HFFc6 (cell line): ENCODE measurements at places on chromosomes 7 and 10. TPM values are rescaled to one million over a fixed set of nuclear protein-coding genes. Genes with fewer than 3 reads are reported as not detected.

DNA sequence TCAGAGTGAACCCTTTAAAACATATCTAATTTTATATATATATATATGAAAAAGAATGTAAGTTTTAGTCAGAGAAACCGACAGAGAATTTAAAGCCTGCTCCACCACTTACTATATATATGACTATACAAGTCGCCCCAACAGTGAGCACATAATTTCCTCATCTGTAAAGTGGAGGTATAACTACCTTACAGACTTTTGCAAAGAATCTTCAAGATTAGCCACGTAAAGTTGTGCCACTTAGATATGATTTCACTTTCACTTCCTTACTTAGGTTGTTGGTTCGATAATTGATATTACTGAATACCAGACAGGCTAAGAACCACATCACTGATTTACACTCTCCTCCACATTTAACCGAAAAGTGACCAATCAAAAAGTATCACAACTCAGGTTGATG, 94.7 kb downstream of the PDE1C start:
- no peak for DNase-seq
- H3K27me3 ChIP-seq: peaks cover 5% of the 10 kb centered on the region; the same call in 1 of the 2 replicates
- H3K27ac ChIP-seq: no peak overlapping the region
- H3K4me1 ChIP-seq: no peaks in the 10 kb centered on the region

- H3K36me3 ChIP-seq: no peaks in the 10 kb centered on the region
- H3K27me3 ChIP-seq: peaks cover 4% of the 10 kb centered on the region
- H3K27ac ChIP-seq: peak overlapping the region; percentile 92
- peaks cover 31% of the 10 kb centered on the region for H3K4me1 ChIP-seq
These were observed 738 bp downstream of the VPS26A start for GRCh38 chr10:69124563-69125268.

DNA sequence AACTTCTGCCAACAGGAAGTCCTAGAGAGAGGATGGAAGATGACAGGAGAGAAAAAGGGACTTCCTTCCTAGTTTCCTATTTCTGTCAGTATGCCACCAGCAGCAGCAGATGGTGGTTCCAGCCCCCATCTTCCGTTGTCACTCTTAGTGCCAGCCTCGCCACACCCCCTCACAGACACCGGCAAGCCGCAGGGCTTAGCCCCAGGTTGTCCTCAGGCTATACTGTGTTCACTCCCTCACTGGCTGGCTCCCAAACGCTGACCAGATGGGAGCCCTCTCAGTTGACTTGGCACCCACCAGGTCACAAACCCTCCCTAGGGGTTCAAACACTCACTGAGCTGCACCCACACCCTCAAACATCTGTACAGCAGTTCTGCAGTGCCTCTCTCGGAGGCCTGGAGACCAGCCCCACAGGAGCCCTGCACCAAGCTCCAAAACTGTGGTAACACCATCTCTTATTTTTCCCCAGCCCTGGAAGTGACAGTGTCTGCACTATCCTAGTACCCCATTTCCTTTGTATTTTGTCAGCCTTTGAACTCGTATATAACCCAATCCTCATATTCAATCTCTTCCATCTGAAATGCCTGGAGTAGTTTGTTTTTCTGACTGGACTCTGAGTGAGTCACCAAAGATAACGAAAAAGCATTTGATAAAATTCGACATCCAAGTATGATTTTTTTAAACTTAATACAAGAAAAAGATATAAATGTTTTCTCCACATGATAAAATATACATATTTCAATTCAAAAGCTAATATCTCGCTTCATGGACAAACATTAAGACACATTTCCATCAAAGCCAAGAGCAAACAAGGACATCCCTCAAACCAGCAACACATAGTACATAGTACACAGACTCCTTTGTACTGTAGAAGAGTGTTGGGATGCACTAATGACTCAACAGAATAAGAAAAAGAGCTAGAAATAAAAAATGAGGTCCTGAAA, 34.5 kb downstream of the SMURF1 start:
- H3K4me3 ChIP-seq: peak overlapping the region; percentile 74
- peak; percentile 31 for DNase-seq
- peaks cover 88% of the 10 kb centered on the region for H3K4me1 ChIP-seq
- H3K36me3 ChIP-seq: peaks cover 9% of the 10 kb centered on the region; the same call in 1 of the 2 replicates
- H3K27ac ChIP-seq: peak overlapping the region; percentile 79

- H3K27ac ChIP-seq: no peak overlapping the region
- H3K4me1 ChIP-seq: peaks cover 46% of the 10 kb centered on the region
- H3K36me3 ChIP-seq: peaks cover 11% of the 10 kb centered on the region
- 0 out of 2 replicates have a peak, but pooled peaks cover 2% of the 10 kb centered on the region for H3K27me3 ChIP-seq
- H3K4me3 ChIP-seq: no peak overlapping the region
These were observed 40.2 kb downstream of the ARHGAP12 start for GRCh38 chr10:31888442-31888841.

DNA sequence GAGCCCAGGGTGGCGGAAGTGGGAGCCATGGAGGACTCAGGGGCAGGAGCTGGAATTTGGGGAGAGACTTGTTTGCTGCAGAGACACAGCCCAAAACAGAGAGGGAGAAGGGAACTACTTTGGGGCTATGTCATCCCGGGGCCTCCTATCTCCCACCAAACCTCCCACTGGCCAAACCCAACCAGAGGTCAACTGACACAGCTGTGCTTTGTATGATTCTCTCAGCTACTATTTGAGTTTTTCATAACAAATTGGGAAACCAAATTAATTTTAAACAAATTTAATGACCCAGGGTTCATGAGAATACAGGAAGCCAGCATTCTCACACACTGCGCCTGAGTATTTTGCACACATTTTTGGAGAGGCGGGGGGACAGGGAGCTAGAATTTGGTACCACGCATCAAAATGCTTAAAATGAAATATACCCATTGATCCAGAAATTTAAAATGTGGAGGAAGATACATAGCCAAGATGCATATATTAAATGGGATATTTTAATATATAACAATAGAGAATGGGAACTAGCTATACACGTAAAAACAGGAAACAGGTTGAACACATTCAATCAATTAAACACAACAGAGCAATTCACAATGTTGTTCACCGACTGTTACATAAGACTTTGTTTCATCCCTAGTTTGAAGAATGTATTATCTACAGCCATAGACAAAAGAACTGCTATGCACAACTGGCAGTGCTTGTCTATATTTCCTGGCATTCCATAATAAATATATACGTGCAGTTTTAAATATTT, 105.3 kb downstream of the PARD3 start:
- no peaks in the 10 kb centered on the region for H3K36me3 ChIP-seq
- no peak overlapping the region for H3K4me3 ChIP-seq
- no peak for DNase-seq
- H3K27ac ChIP-seq: peak overlapping the region; percentile 1; the same call in 1 of the 2 replicates
- peaks cover 2% of the 10 kb centered on the region; the same call in 1 of the 2 replicates for H3K27me3 ChIP-seq

The SPDYE16 gene
- total RNA-seq: 0.21 TPM in 1 of 2 replicates, not detected in the other

- peaks cover 48% of the 10 kb centered on the region for H3K4me1 ChIP-seq
- H3K27ac ChIP-seq: peak overlapping the region; percentile 86
- peak overlapping the region; percentile 84 for H3K4me3 ChIP-seq
- no peaks in the 10 kb centered on the region for H3K27me3 ChIP-seq
These were observed 995 bp upstream of the INPP5F start for GRCh38 chr10:119724593-119725516.

DNA sequence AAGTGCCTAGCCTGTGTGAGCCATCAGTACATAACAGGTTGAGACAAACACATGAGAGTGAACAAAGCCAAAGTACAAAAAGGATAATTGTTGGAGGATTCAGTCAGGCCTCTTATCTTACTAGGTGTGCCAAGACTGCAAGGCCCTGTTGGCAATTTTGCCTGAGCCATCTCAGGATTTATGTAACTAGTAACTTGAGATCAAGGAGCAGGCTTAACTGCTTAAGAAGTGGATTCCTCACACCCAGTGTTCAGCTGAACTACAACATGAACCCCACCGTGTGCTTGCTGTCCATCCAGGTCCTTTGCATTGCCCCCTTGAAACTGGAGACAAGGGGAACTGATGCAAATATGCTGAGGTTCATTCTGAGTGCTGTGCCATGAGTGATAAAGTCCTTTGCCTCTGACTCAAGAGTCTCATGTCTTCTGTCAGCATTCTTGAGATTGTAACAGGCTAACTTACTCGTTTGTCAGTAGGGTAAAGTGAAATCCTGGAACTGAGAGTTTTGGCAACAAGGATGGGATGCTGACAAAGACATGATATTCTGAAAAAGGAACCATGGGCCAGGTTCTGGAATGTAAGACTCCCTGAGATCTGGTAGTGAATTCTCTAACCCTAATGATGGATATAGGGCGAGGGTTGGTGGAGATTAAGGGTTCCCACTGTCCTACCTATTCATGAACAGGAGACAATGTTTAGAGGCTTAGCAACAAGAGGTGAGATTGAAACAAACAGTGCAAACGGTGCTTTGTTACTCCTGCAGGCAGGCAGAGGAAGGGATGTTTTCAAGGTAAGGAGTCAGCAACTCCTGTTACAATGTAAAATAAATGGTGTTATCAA, 44.1 kb upstream of the GATAD1 start:
- peaks cover 10% of the 10 kb centered on the region; the same call in 1 of the 2 replicates for H3K36me3 ChIP-seq
- H3K4me3 ChIP-seq: no peak overlapping the region
- H3K4me1 ChIP-seq: peaks cover 15% of the 10 kb centered on the region
- DNase-seq: peak; percentile 65
- no peaks in the 10 kb centered on the region; the same call in 1 of the 2 replicates for H3K27me3 ChIP-seq
- peak overlapping the region; percentile 52 for H3K27ac ChIP-seq

The INTS15 gene
- 17.8 to 21.4 TPM (median 18.2 TPM) in 3 replicates for total RNA-seq

GRCh38 chr7:43771573-43771972, 13.1 kb downstream of the BLVRA start:
- no peak overlapping the region for H3K4me3 ChIP-seq
- no peak for DNase-seq
- H3K4me1 ChIP-seq: no peaks in the 10 kb centered on the region
- H3K27me3 ChIP-seq: no peaks in the 10 kb centered on the region; the same call in 1 of the 2 replicates
- H3K36me3 ChIP-seq: peaks cover 9% of the 10 kb centered on the region; the same call in 1 of the 2 replicates

DNA sequence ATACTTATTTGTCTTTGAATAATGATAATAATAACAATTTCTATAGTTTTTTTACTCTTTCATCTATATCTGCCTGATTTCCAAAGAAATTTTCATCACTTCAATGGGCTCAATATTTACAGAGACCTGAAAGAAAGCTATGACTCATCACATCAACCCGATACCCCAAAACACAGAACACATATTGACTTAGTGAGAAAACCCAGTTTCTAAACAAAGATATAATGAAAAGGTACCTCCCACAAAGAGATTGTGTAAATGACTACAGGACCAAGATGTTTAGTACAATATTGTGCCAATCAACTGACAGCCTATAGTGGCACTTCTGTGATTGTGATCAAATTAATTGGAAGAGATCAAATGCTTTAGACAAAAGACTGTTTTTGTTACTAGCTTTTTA, 133.9 kb downstream of the PCDH15 start:
- H3K36me3 ChIP-seq: no peaks in the 10 kb centered on the region
- H3K4me1 ChIP-seq: no peaks in the 10 kb centered on the region
- H3K27ac ChIP-seq: no peak overlapping the region
- DNase-seq: no peak

The ANKRD1 gene
- 5.5 to 16.0 TPM (median 15.3 TPM) in 3 replicates for total RNA-seq

The TAF3 gene
- total RNA-seq: 7.1 to 9.3 TPM (median 9.0 TPM) in 3 replicates

- DNase-seq: no peak
- H3K27me3 ChIP-seq: peaks cover 9% of the 10 kb centered on the region
- H3K4me3 ChIP-seq: no peak overlapping the region
- H3K4me1 ChIP-seq: peaks cover 19% of the 10 kb centered on the region
- H3K36me3 ChIP-seq: peaks cover 43% of the 10 kb centered on the region
These were observed 55.0 kb downstream of the LRRC4 start for GRCh38 chr7:127976056-127976737.

The ARMH3 gene
- 17.3 and 21.7 TPM in 2 replicates for total RNA-seq

The PVRIG gene
- not detected in 3 replicates for total RNA-seq

- no peak for DNase-seq
- peaks cover 19% of the 10 kb centered on the region for H3K4me1 ChIP-seq
- no peak overlapping the region for H3K4me3 ChIP-seq
- H3K27me3 ChIP-seq: peaks cover 5% of the 10 kb centered on the region
These were observed 5.4 kb downstream of the LRWD1 start for GRCh38 chr7:102469972-102470825.

- H3K36me3 ChIP-seq: no peaks in the 10 kb centered on the region
These were observed 38.8 kb upstream of the ANTXRL start for GRCh38 chr10:46247808-46248569.

GRCh38 chr7:15715435-15715834, 29.0 kb upstream of the MEOX2 start:
- H3K4me1 ChIP-seq: peaks cover under 1% of the 10 kb centered on the region; the same call in 1 of the 2 replicates
- H3K36me3 ChIP-seq: no peaks in the 10 kb centered on the region
- no peaks in the 10 kb centered on the region; the same call in 1 of the 2 replicates for H3K27me3 ChIP-seq
- no peak overlapping the region for H3K27ac ChIP-seq
- H3K4me3 ChIP-seq: no peak overlapping the region
- DNase-seq: no peak

The LIPM gene
- total RNA-seq: not detected in 3 replicates

DNA sequence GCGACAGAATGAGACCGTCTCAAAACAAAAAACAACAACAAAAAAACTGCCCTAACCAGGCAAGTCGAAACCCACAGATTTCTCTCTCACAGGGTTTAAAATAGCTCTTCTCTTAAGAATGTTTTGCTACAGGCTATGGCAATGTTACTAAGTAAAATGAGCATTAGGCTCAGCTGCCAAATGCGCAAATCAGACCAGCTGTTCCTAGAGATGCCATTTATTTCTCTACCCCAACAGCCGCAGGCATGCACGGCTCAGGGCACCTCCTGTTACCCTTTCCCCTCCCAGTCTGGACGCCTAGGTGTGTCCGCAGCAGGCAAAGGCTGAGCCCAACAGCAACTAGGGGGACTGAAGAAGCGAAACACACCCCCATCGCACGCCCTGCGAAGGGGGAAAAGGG, 168.3 kb upstream of the MBL2 start:
- no peak overlapping the region for H3K27ac ChIP-seq
- DNase-seq: no peak
- no peaks in the 10 kb centered on the region for H3K27me3 ChIP-seq
- no peaks in the 10 kb centered on the region for H3K36me3 ChIP-seq
- H3K4me1 ChIP-seq: no peaks in the 10 kb centered on the region
- H3K4me3 ChIP-seq: no peak overlapping the region

GRCh38 chr7:5869691-5870090, 10.9 kb upstream of the OCM start:
- H3K4me3 ChIP-seq: no peak overlapping the region
- peaks cover 6% of the 10 kb centered on the region for H3K4me1 ChIP-seq
- no peak overlapping the region for H3K27ac ChIP-seq
- peaks cover 33% of the 10 kb centered on the region for H3K27me3 ChIP-seq
- no peaks in the 10 kb centered on the region for H3K36me3 ChIP-seq
- no peak for DNase-seq

- peaks cover 2% of the 10 kb centered on the region; the same call in 1 of the 2 replicates for H3K27me3 ChIP-seq
- no peak overlapping the region for H3K4me3 ChIP-seq
- H3K4me1 ChIP-seq: peaks cover 41% of the 10 kb centered on the region
- H3K27ac ChIP-seq: no peak overlapping the region; the same call in 1 of the 2 replicates
- DNase-seq: no peak
These were observed 104.9 kb downstream of the ADK start for GRCh38 chr10:74255888-74256357.

The C10orf62 gene
- not detected in 3 replicates for total RNA-seq
